ENCODE measurements at places on chromosomes 1 and 21.

DNA sequence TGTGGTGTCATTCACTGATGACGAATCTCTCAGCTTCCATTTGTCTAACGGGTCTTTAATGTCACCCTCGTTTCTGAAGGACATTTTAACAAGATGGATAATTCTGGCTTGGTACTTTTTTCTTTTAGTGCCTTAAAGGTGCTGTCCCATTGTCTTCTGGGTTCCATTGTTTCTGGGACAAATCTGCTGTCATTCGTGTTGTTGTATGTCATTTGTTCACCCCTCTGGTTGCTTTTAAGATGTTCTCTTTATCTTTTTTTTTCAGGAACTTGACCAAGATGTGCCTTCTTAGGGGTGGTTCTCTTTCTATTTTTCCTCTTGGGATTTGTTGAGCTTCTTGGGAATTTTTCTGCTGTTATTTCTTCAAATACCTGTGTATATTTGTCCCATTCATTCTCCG, 14.0 kb upstream of the MMEL1 start:
- DNase-seq, result no peak

DNA sequence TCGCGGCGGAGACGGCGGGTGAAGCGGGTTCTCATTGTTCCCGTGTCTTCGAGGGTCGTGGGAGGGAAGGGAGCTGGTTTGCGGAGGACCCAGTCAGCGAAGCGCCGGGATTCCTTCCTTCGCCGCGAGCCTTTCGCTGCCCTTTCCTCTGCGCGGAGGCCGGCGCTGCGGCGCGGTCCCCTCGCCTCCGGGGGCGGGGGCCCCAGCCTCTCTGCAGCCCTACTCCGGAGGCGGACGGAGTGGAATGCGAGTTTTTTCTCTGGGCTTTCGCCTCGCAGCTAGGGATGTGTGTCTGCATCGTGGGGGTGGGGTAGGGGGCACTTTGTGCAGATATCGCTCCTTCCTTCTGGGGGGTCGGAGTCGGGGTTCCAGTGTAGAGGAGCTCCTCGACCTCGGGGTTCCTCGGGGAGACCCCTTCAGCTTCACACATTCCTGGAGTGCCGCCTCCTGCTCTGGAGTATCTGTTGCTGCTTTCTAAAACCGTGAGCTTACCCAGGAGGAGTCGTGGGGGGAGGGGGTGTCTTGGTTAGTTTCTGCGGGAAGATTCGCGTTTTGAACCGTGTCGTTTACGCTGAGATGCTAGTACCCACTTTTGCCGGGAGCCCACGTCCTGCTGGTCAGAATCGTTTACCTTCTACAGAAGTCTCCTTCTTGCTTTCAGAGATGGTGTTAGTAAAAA, 595 bp downstream of the RNF2 start:
- DNase-seq, result no peak

DNA sequence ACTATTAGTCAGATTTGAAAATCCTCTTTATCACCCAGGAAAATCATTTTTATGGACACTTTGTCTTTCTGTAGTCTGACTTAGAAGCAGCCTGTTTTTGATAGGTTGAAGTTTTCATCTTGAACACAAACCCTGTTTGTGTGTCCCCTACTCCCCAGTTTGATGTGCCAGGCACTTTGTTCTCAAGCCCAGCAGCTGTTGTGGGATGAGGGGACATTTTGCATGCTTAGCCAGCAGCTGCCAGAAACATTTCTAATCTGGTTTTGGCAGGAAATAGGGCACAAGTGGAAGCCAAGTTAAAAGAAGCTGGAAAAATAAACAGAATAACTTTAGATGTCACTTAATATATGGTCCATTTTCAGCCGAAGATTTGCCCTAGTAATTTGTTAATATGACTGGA, 29.9 kb downstream of the ACTN2 start:
- DNase-seq, result no peak

- no peak for DNase-seq
Observed at GRCh38 chr1:19122668-19123067, 87.4 kb downstream of the UBR4 start.

- DNase-seq, result peak; percentile 16
Observed at GRCh38 chr1:33661811-33662454, 189.5 kb downstream of the ZSCAN20 start.
